ENCODE measurements at places on chromosomes 12 and 14.

DNA sequence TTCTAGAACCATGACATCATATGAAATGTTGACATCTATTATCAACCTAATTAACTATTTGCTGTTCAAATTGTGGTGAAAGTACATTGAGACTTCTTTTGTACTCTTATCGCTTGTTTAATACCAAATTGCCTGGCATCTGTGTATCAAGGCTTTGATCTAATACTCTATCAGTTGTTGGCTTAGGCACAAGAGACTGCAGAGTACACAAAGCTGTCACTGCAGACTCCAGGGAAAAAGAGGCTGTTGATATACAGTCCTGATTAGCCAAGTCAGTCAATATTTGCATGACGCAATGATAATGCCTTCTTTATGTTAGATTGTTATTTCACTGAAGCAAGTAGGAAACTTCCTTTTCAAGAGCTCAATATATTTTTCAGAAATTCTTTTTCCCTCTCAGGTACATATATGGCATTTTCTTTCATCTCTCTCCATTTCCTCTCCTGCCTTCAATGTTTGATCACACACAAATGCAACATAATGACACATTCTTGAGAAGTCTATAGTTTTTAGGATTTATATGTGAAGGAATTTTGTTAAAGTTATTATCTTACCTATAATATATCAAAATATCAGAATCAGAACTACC, 32.3 kb upstream of the PTCSC3 start:
- no peak for DNase-seq

GRCh38 chr14:56896922-56897321, 86.6 kb upstream of the OTX2 start:
- DNase-seq, result no peak

DNA sequence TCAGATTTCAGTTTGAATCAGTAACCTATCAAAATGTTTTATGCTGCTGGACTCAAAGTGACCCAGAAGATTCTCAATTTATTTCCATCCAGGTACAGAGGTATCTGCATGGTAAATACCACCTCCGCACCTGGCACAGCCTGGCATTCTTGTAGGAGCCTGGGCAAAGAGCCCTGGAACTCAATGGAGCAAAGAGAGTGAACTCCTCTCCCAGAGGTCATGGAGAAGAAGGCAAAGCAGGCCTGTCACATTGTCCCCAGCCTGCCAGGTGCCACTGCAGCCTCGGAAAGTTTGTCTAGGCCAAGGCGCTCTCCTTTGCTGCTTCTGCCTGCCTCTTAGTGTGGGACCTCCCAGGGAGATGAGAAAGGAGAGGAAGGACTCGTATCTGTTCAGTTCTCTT, 319.8 kb downstream of the ZFP36L1 start:
- no peak for DNase-seq

DNA sequence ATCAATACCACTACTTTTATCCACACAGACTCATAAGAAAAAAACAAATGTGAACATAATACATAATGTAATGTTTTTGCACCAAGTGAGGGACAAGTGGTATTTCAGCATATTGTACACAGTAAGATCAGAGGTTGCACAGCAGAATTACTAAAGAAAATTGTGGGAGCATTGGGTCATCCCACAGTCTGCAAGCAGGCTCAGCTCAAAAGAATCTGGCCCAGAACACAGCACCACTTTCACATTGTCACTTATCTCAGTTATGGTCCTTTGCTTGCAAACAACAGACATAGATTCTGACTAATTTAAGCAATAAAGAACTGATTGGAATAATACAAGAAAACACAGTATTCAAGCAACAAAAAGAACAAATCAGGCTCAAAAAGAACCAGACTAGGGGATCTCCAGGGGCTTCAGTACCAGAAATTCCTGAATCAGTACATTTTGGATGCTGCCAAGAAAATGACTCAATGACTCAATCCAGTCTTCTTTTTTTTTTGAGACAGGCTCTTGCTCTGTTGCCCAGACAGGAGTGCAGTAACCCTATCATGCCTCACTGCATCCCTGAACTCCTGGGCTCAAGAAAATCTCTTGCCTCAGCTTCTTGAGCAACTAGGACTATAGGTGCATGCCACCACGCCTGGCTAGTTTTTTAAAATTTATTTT, 42.9 kb upstream of the EEA1 start:
- peak; percentile 73 for DNase-seq

GRCh38 chr14:22394616-22395015, 194.4 kb downstream of the DAD1 start:
- DNase-seq, result no peak

DNA sequence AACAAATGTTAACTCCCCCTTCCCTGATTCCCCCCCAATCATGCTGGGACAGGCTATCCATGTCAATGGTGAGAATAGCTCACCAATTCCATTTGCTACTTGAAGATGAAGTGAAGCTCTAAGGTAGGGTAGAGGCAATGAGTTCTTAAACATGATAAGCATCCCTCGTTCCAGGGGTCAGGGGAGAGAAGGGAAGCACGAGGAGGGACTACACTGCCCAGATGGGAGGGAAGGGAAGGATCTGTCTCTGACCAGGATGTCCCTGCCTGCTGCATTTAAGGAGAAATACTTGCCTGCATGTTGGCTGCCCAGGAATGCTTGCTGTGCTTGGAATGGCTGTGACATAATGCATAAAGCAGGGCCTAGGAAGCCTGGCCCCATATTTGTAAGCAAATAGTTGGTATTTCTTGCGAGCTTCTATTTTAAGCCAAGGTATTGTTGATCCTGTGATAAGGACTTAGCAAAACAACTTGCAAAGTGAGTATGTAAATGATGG, 155.1 kb downstream of the CEP83 start:
- peak; percentile 75 for DNase-seq

DNA sequence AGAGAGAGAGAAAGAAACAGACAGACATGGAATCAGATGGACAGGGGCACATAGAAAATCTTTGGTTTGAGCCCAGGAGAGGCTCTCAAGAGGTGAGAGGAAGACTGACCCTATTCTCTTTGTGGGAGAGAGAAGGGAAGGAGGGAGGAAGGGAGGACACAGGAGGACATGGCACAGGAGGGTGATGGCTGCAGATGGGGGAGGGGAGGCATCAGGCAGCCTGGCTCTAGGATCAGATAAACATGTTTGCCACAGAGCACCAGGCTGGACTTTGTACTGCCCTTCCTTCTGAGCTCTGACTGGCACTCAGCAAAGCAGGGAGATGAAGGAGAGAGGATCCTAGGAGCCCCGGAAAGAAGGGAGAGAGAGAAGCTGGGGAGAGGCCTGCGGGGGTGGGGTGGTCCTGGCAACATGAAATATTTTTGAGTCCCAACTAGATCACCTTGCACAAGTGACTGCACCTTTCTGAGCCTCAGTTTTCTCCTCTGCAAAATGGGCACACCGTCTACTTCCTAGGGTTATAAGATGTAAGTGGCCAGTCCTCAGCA, 6.1 kb downstream of the HNF1A start:
- no peak for DNase-seq

DNA sequence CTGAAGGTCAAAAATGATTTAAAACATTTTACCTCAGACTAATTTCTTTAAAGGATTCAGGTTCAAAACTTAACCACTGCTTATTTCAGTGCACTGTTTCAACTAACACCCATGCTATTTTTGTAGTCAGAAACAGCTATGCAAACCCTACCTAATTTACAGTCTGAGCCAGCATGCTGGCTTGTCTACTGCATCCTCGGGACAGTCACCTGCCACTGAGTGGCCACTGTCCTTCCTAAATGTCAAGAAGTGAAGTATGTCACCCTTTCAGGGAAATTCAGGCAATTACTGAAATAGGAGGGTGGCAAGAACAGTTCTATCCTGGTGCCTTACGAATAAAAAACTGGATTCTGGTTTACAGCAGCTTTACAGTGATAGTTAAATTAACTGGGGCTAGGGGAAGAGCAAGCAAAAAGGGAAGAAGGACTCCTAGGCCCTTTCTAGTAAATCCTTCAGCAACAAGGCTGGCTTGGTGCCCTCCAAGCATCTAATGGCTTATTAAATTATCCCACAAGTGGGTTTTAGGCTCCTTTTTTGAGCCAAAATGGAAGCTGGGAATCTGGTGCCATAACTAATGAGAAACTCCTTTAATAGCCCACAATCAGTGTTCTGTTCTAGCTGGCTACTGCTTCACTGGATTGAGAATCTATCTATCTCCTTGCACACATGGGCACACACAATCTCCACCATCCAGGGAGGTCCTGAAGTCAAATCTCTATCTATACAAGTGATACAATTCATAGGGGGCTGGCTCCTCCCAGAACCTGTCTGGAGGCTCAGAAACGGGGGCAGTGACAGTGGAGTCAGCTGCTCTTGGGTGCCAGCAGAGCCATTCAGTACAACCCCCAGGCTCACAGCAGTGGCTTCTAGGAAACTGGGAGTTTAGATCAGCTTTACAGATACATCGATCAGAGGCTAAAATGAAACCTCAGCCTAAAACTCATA, 43.4 kb downstream of the SH2B3 start:
- DNase-seq, result no peak

DNA sequence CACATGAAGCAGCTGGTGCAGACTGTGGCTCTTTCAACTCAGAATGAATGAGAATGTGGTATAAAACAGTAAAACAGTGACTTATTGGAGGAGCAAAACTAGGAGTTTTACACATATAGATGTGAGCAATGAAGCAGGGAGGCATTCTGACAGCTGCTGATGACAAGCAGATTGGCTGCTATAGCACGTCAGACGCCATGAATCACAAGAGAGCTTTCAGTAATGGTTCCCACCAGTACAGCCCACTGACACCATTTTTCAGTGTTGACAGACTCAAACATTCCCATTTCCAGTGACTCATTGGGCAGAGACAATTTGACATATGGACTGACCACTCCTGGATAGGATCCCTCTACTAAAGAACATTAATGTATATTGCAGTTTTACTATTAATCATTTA, 24.6 kb upstream of the FSCB start:
- peak; percentile 63 for DNase-seq

DNA sequence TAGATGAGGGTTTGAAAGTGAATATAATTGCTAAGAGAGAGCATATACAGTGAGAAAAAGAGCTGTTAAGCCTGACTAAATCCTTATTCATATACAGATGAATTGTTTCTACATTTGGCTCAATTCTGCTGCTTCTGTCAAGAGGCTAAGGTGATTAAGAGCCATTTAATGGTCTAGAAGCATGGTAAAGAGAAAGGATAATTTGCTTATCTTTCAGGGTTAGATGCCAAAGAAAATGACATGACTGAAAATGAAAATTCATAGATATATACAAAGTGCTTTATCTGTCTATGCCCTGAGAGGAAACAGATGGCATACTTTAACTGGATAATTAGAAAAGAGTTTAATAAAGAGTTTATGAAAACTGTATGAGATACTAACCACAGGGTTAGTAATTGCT, 834.9 kb downstream of the SLC6A15 start:
- DNase-seq, result peak; percentile 45

DNA sequence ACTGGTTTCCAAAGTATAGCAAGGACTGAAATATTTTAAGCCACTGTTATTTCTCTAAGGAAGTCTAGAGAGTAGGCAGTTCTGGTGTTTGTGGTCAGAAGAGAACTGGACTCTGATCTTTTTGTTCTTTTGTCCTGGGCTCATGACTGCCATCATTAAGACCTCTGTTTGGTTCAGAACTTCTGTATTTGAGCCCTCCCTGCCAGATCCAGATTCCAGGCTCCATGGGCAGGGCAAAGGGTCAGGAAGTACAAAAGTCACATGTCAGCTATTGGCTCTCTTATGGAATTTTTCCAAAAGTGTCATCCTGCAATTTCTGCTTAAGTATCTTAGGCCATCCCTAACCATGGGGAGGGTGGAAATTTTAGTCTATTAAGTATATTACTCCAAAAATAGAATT, 6.8 kb downstream of the PIWIL1 start:
- DNase-seq, result no peak

GRCh38 chr12:101819467-101819866, 11.3 kb downstream of the GNPTAB start:
- no peak for DNase-seq

DNA sequence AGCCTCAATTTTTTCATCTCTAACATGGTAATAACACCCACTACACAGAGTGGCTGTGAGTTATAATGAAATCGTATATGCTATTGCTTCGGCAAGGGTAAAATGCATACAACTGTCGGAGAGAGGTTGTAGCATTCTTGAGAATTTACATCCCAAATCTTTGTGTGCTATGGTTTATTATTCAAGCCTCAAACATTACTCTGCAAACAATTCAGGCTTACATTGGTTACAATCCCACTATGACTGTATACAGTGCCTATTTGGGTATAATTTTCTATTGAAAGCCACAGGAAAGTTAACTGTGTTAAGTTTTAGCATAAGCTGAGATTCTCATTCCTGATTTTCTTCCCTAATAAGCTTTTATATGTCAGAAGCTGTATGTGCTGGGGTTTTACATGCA, 20.6 kb downstream of the SLC35F4 start:
- DNase-seq, result no peak

- DNase-seq, result peak; percentile 52
Measured at GRCh38 chr12:50101663-50102062, 2.1 kb upstream of the GPD1 start.

DNA sequence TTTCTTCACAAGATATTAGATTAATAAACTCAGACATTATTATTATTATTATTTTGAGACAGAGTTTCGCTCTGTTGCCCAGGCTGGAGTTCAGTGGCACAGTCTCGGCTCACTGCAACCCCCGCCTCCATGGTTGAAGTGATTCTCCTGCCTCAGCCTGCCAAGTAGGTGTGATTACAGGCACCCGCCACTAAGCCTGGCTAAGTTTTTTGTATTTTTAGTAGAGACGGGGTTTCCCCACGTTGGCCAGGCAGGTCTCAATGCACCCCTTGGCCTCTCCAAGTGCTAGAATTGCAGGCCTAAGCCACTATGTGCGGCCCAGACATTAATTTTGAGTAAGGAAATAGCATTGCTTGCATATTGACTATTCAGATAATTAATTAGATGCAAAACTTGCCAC, 554.9 kb upstream of the LRFN5 start:
- no peak for DNase-seq

GRCh38 chr12:7006639-7007038, 11.6 kb downstream of the LPCAT3 start:
- no peak for DNase-seq

- DNase-seq, result no peak
Measured at GRCh38 chr12:49255857-49256637, 8.8 kb upstream of the TUBA1C start.

DNA sequence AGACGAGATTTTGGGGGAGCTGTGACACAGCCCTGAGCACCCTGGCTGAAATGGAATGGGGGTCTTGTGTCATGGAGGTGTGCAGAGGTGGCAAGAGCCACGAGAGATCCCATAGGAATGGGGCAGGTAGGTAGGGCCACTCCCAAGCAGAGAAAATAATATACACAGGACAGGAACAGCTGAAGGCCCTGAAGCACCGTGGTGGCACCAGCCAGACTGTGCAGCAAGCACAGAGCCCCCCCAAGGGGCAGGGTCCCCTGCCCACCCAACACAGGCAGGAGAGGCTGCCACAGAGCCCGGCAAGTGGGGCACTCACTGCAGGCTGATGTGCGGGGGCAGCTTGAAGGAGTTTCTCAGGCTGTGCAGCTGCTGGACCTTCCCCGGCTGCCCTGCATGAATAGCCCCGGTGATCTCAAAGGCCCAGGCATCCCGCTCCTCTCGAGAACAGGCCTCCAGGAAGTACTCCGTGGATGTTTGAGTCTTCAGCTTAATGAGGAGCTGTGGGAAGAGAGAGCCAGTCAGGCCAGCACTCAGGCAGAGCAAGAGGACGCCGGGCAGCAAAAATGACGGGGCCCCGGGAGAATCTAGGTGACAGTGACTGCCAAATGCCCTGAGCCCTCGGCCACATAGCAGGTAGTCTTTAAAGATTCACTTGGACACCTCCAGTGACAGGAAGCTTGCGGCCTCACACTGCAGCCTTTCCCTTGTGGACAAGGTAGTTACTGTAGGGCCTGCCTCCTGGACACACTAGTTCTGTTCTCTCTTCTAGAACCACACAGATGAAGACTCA, 16.7 kb downstream of the PLEK2 start:
- no peak for DNase-seq
